ENCODE measurements at places on chromosomes 13 and 19.

- DNase-seq: peak; percentile 80
Measured at GRCh38 chr13:113288880-113289279, 8.2 kb upstream of the LAMP1 start.

- peak; percentile 13 for DNase-seq
Measured at GRCh38 chr13:27792393-27793218, at the start of gene GSX1. Gene GSX1, plus strand, starts transcription at chr13:27792483. Its CDS starts 208 bp downstream, at chr13:27792691.

GRCh38 chr13:26036383-26036782 lies 15.4 kb downstream of the SHISA2 start:
- DNase-seq: no peak

- no peak for DNase-seq
Measured at GRCh38 chr13:36344173-36344572, 2.0 kb downstream of the SPART start.

GRCh38 chr13:93477238-93477637 lies 250.6 kb downstream of the GPC6 start:
- no peak for DNase-seq

- no peak for DNase-seq
Measured at GRCh38 chr13:33865945-33866344, 48.0 kb downstream of the RFC3 start.

- DNase-seq: no peak
Measured at GRCh38 chr13:19657872-19658591, 24.6 kb downstream of the MPHOSPH8 start.

DNA sequence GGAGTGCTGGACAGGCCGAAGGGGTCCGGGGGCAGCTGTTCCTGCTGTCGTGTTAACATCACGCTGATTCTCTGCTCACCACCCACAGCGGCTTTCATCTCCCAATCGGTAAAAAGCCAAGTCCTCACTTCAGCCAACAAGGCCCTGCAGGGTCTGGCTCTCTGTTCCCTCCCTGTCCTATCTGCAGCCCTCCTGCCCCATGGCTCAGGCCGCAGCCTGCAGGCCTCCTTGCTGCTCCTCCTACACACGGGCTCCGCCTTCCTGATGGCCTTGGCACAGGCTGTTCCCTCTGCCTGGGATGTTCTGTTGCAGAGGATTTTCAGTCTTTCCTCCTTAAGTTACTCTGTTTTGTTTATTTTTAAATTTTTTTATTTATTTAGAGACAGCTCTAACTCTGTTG lies 22.2 kb downstream of the FUZ start:
- no peak for DNase-seq
